Lower leg skin (tissue), 4 donors: ENCODE measurements at places on chromosomes 12 and 14. TPM values are rescaled to one million over a fixed set of nuclear protein-coding genes. Genes with fewer than 3 reads are reported as not detected.

DNA sequence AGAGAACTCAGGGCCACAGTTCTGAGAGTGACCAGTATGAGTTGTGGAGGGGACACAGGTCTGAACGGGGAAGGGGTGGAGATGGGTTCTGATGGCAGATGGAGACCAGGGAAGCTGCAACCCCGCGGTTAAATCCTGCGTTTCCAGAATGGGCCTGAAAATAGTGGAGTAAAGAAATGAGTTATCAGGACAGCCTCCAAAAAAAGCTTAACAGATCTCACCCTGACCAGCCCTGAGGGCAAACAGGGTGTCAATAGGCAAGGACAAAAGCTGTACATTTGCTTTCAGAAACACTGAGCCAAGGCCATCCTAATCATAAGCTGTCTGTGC is 555 bp upstream of the RTN1 start:
- no peak for DNase-seq

GRCh38 chr12:87661786-87662377 is 367.3 kb downstream of the C12orf50 start:
- no peak for DNase-seq

DNA sequence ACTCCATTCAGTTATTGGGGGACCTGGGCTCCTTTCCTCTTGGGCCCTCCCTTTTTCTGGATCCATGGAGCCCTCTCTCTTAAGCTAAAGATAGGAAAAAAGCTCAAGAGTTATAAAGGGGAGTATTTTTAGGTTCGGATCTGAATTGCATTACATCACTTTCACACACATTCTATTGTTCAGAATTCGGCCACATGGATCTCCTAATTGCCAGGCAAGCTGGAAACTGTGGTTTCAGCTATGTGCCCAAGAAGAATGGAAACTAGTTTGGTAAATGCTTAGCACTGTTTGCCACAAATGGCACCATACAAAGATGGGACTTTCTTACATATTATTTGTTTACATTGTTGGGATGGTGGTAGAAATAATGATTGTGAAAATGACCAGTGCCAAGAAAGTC is 145.6 kb downstream of the LRIG3 start:
- DNase-seq = no peak

DNA sequence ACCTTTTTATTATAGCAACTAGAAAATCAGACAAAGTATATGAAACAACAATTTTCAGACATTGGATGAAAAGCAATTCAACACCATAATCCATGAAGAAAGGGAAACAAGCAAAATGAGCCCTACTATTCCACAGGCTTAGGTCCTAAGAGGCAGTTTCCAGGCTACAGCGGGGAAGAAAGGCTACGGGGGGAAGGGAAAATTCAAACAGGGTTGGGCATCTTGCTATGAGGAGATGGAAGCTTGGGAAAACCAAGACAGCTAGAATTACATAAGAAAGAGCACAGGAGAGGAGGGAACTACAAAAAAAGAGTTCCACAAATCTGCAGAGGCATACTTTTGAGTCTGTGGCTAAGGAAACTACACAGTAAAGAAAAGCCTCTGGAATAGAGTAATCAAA is 356.0 kb upstream of the CLEC14A start:
- DNase-seq = no peak

GRCh38 chr12:2697057-2697800 is 97.5 kb upstream of the FKBP4 start:
- DNase-seq = no peak

- DNase-seq = no peak
Measured at GRCh38 chr14:96176811-96177211, 27.8 kb upstream of the BDKRB2 start.

UBE3B gene
- 42.7 TPM for total RNA-seq

SERPINA6 gene
- not detected for total RNA-seq

TAS2R50 gene
- not detected for total RNA-seq

FAM186B gene
- 0.65 TPM for total RNA-seq

ADSS1 gene
- total RNA-seq = 8.3 TPM

RND1 gene
- total RNA-seq = 1.2 TPM

ABCB9 gene
- 10.2 TPM for total RNA-seq

NINJ2 gene
- 4.5 TPM for total RNA-seq

MEG3 gene
- total RNA-seq = 8.2 TPM
